Right atrium auricular region (tissue), 2 donors: ENCODE measurements at places on chromosomes 6 and 20. TPM values are rescaled to one million over a fixed set of nuclear protein-coding genes. Genes with fewer than 3 reads are reported as not detected.

DNA sequence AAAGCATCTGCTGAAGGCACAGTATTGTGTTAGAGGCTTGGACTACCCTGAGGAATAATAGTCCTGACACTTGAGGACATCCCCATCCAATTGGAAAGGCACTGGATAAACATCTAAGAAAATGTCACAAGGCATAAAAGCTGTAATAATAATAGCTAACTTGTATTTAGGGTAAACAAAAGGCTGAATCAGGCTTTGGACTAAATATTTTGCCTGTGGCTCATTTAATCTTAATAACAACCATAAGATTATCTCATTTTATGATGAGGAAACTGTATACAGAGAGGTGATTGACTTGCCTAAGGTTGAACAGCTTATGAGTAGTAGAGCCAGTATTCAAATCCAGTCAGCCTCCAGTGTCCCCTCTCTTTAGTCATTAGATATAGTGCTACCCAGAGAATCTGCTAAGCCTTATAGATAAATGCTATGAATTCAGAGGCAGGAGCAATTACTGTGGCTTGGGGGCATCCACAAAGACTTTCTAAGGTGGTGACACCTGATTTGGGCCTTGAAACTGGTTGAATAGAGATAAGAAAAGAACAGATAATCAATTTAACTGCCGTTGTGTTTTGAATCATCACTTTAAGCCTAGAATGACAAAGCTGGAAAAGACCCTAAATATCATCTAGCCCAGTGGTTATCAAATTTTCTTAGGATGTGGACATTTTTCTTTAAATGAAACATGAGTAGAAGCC, 7.5 kb upstream of the ZSWIM1 start:
- DNase-seq, result no peak

- DNase-seq, result no peak
These were observed 6.7 kb downstream of the MTCH1 start for GRCh38 chr6:36979347-36979742.

- DNase-seq, result no peak
These were observed 28.5 kb upstream of the PIM1 start for GRCh38 chr6:37141281-37142049.

ID1 gene
- total RNA-seq, result 815 TPM

DNA sequence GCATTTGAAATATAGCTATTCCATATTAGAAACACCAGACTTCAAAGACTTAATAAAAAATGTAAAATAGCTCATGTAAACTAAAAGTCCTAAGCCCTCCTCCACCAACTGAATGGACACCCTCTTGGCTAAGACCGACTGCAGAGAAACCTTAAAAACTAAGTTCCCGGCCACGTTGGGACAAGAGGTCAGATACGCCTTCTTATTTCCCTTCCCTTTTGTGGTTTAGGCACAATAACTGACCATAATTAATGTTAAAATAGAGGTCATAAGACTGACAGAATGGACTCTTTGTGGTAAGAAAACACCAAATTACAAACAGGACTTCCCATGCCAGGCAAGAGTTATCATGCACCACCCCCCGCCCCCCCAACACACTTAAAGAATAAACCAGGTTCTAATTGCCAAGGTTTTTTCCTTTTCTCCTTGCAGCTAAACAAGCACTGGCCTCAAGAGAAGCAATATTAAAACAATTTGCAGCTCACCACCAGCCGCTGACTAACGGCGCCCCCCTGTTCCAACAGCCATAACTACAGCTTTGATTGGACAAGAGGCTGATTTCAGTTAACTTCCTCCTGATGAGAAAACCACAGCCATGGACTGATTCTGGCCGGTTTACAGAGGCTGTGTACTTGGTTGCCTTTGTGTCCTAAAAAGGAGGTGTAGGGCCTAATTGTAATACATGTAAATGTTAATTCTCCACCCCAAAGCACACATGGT, 10.7 kb upstream of the LAMP5 start:
- DNase-seq, result no peak

RNGTT gene
- total RNA-seq, result 11.3 TPM

GNRH2 gene
- not detected for total RNA-seq

GRCh38 chr20:18986146-18986830, 172.7 kb downstream of the SCP2D1 start:
- peak; percentile 44 for DNase-seq

GRCh38 chr6:87793315-87793714, 91.3 kb upstream of the AKIRIN2 start:
- DNase-seq, result no peak

- DNase-seq, result no peak
These were observed 120.0 kb upstream of the JAG1 start for GRCh38 chr20:10793766-10794165.

- peak; percentile 64 for DNase-seq
These were observed 168.6 kb downstream of the NFATC2 start for GRCh38 chr20:51373713-51374455.

SLC39A7 gene
- 70.0 TPM for total RNA-seq

- no peak for DNase-seq
These were observed 93.6 kb downstream of the FOXC1 start for GRCh38 chr6:1703091-1703855.

DNA sequence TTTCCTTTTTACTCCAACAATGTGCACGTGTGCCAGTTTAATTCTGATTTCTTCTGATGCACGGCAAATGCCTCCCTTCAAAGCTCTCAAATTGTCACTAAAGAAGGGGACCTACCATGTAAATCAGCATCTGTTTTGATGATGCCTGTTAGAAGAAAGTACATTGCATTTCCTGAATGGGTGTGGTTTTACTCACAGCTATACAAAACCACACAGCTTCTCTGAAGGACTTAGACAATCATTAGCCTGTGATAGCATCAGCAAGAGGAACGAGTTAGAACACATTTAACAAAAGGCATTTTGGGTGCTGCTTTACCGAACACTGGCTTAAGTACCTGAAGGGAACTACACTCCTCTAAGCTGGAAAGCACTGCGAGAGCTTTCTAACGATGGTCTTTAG, 109.4 kb downstream of the ATXN1 start:
- no peak for DNase-seq

LST1 gene
- 2.8 TPM for total RNA-seq
